ENCODE measurements at places on chromosomes 1 and 21. TPM values are rescaled to one million over a fixed set of nuclear protein-coding genes. Genes with fewer than 3 reads are reported as not detected.
A peak's percentile ranks its signal among the peaks of the same experiment; 100 is the strongest.

The RPE65 gene
- polyA plus RNA-seq = not detected

- no peak for DNase-seq
Measured at GRCh38 chr21:45473496-45474322, 68.5 kb downstream of the SLC19A1 start.

The ITLN2 gene
- polyA plus RNA-seq = 0.22 TPM

DNA sequence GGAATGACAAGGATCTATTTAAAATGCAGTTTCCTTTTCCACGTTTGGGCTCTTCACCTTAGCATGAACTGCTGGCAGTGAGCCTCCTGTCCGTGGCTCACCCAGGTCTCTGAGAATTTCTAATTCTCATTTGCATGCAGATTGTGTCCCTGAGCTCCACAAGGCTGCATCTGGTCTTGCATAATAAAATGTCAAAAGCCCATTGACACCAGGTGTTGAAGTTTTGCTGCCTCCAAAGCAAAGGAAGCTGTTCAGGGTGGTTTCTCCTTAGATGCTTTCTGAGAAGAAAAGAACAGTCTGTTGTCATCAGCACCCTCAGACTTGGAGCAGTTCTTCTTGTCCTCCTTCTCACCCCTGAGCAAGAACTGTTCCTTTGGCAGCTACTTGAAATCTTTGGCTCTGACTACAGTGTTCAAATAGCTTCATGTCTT, 433.1 kb upstream of the KAZN start:
- DNase-seq = no peak

GRCh38 chr1:82646336-82646735, 845.6 kb downstream of the ADGRL2 start:
- DNase-seq = no peak

GRCh38 chr1:226185141-226186036, 1.2 kb downstream of the ACBD3 start:
- DNase-seq = no peak

The GIPC2 gene
- polyA plus RNA-seq = 0.06 TPM

GRCh38 chr1:232274236-232274855, 355.6 kb downstream of the SIPA1L2 start:
- DNase-seq = no peak

The GPATCH3 gene
- 8.3 TPM for polyA plus RNA-seq

- no peak for DNase-seq
Measured at GRCh38 chr1:119531606-119532323, 24.8 kb downstream of the HSD3B1 start.

DNA sequence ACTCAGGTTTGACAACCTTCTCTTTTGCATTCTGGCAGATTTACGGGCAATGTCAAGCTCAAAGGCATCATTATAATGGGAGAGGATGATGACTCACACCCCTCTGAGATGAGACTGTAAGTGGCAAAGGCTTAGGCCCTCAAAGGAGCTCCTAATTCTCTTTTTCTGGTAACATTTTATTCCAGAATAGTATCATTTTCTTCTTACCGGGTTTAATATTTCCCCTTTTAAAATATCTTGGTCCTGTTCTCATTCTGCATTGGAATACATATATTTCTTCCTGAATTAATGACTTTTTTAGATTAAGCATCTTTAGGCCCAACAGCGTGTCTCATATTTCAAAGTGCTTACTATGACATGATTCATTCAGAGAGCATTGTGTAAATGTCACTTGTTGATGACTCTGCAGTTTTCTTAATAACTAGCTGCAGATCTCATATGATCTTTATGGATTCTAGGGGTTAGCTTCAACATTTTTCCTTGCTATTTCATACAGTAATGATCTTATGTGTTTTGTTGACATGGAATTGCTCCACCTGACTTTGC, 1.7 kb downstream of the PITHD1 start:
- DNase-seq = peak; percentile 36

Data from A549 (cell line).